NCI-H2081 (cell line): ENCODE measurements at places on chromosomes 16 and 17.

DNA sequence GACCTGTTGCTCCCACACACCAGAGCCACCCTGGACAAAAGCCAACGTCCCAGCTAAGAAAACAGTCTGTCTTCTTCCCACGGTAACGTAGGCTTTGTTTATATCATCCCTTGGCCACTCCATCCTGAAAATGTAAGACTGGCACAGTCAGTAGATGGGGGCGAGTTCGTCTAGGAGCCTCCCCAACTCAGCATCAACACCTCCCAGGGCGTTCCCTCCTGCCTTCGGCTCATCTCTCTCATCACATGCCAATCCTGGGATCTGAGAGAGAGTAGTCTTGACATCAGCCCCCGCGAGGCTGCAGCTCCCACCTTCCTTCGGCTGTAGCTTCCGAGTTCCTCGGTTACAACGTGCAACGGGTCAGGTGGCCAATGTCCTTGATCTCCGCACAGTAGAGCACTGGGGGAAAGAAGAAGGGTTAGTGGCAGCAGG lies 894 bp downstream of the RNF227 start:
- no peak for DNase-seq

GRCh38 chr16:19872935-19873334 lies 11.7 kb downstream of the GPRC5B start:
- DNase-seq: no peak

DNA sequence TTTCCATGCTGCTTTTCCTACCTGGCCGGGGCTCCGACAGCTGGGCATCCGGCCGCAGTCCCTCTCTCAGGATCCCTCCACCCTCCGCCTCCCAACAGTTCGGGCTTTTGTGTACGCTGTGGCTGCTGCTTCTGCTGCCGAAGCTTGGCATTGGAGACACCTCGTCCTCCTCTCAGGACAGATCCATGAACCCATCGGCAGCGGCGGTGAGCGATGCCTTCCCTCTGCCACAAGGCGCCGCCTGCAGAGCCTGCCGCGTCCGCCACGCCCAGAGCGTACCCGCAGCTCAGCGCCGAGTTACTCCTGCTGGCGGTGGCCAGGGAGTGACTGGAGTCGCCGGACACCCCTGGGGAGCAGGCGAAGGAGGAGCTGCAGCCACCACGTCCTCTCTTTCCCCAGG lies 2032.8 kb downstream of the TP53TG3F start:
- DNase-seq: peak; percentile 70

GRCh38 chr17:45235416-45236281 lies 14.0 kb downstream of the FMNL1 start:
- peak; percentile 58 for DNase-seq

DNA sequence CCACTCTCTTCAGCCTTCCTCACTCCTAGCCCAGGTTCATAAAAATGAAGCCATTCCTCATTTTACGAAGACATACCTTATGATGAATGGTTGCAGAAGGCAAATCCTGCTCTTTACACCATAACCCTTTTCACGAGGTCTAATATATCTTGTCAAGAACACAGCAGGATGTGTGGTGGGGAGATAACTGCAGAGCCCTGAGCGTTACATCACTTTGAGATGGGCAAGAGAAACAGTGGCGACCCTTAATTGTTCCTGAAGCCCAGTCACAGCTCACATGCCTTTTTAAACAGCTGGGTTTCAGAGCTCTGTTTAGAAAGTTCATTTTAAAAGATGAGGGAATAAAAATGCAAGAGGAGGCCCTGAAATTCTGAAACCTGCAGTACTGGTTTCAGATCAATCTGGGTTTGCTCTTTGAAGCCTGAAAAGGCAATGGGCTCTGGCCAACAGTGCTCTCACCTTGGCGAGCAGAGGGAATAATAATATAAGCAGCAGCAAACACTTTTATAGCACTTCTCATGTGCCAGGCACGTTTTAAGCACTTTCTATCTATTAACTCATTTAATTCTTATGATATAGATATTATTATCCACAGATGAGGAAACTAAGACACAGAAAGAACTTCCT lies 2.9 kb downstream of the FAM117A start:
- DNase-seq: no peak

DNA sequence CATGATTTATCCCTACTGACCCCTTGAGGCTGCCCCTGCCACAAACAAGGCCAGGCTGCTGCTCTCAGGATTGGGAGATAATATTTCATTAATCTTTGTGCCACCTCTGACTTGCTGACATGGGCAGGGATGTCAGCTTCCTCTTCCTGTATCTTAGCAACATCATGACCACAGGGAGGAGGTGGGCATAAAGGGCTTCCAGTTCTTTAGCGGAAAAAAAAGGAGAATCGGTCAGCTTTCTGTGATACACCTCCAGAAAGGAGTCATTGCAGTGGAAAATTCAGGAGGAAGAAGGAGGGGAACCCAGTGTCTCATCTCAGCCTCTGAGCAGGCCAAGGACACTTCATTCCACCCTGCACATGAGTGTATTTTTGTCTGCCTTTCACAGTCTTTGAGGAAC lies 206.8 kb upstream of the SDK2 start:
- no peak for DNase-seq

GRCh38 chr17:72900654-72900971 lies 191.9 kb downstream of the SLC39A11 start:
- no peak for DNase-seq

DNA sequence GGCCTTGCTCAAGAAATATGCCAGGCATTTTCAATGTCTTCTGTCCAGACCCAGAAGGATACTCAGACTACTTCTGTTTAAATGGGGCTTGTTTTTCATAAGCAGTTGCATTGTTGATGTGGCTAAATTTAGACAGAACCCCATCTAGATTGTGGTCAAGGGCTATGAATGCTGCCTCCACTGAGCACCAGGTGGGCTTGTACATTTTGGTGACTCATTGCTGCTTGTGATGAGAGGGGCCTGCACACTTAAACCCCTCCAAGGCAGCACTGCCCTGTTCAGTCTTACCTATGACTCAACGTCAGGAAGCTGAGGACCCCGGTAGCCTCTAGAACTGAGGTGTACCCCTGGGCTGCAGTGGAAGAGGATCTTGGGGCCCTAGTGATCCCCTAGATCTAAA lies 144.0 kb downstream of the PRKCA start:
- no peak for DNase-seq

- peak; percentile 60 for DNase-seq
Observed at GRCh38 chr16:69709456-69710084, 16.8 kb downstream of the NQO1 start.

DNA sequence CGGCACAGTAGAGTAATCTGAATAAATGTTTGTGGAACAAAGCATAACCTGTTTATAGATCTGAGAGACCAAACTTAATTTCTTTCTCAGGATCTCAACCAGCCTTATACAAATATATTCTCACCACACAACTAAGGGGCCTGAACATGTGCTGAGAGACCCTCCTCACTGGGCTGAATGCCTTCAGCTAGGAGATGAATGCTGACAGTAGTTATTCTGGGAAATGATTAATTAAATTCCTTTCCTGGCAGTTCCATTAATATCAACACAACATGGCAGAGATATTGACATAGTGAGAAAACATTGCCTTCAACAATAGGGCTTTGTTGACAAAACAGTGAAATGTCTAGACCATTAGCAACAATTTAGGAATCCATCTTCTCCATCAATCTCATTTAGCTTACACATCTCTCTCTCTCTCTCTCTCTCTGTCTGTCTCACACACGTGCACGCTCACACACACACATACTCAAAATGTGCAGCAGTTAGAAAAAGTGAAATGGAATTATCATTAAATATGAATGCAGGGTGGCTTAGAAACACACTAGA lies 780.8 kb upstream of the CDH8 start:
- DNase-seq: peak; percentile 28

DNA sequence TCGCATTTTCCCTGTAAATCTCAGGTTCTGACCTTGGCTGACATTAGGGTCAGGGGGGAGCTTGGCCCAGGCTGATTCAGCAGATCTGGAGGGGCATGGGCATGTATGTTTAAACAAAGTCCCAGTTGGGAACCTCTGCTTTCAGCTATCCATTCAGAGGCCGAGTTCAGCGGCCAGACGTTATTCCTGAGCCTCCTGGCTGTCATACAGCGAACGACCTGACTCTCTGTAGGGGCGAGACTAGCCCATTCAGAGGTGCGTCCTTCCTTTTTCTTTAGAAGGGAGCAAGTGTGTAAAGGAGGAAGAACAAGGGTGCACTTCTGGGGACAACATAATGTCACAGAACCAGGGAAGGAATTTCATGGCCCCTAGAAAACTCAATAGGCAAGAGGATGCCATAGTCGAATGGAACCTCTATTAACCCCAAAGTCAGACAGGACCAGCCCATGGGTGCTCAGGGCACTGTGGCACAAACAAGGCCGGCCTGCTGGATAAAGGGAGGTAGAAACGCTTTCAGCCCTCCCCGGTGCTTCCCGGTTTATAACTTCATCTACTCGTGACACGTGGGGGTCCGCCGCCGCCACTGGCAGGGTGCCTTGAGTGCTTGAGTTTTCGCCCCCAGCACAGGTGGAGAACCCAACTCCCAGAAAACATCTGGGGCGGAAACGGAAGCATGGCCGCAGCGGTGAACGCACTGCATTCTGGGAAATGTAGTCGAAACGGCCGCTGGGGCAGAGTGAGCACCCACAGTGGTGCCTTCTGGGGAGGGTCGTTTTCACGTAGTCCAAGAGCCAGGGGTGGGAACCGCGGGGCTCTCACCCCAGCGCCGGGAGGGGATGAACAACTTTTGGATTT lies 33.2 kb upstream of the PLCG2 start:
- peak; percentile 36 for DNase-seq

GRCh38 chr16:66429290-66429962 lies 2.3 kb downstream of the BEAN1 start:
- no peak for DNase-seq

DNA sequence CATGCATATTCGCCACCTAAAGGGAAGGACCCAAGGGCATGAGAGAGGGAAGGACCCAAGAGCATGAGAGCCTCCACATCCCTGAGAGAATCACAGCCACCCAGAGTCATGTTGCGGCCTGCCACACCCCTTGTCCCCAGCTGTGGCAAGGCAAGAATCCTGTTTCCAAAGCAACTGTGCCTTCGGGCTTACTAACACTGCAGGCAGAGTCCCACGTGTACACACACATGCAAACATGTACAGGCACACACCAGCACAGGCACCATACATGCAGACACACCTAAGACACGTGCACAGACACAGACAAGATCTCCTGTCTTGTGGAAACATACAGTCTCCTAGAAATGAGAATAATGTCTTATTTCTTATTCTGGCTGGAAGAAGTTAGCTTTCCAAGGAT lies 92.4 kb upstream of the CDYL2 start:
- DNase-seq: no peak
